Panc1 (cell line): ENCODE measurements at places on chromosomes 3 and 15. TPM values are rescaled to one million over a fixed set of nuclear protein-coding genes. Genes with fewer than 3 reads are reported as not detected.

Gene ADPRH
- total RNA-seq: 7.8 TPM

Gene SNTN
- not detected for total RNA-seq

DNA sequence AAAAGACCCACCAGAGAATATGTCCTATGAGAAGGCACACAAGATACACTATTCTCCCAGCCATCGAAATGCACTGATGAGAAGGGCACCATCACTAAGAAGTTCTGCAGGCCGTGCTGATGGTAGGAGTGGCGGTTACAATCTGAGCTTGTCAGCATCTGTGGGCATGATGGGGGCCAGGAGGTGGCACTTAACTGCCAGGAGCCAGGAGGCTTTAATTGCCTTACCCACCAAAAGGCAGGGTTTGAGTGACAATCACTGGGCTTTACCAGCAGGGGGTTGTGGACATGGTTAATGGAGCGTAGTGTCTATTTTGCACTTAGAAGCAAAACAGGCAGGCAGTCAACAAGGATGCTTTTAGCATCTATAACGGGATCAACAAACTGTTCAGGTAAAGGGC lies 16.0 kb upstream of the SQOR start:
- no peak for DNase-seq
- H3K4me3 ChIP-seq: no peak overlapping the region
- H3K4me1 ChIP-seq: no peaks in the 10 kb centered on the region
- no peaks in the 10 kb centered on the region for H3K36me3 ChIP-seq

- DNase-seq: no peak
- no peaks in the 10 kb centered on the region for H3K36me3 ChIP-seq
- H3K27ac ChIP-seq: no peak overlapping the region
Observed at GRCh38 chr3:126944089-126944965, 38.6 kb upstream of the PLXNA1 start.

GRCh38 chr3:188365988-188366698 lies 212.2 kb downstream of the LPP start:
- no peak overlapping the region for H3K4me3 ChIP-seq
- H3K27ac ChIP-seq: no peak overlapping the region
- no peak for DNase-seq
- H3K27me3 ChIP-seq: no peaks in the 10 kb centered on the region
- H3K36me3 ChIP-seq: no peaks in the 10 kb centered on the region
